ENCODE measurements at places on chromosomes 6 and 20. TPM values are rescaled to one million over a fixed set of nuclear protein-coding genes. Genes with fewer than 3 reads are reported as not detected.

The MMP24 gene
- total RNA-seq = 0.15 TPM

The RAET1L gene
- not detected for total RNA-seq

DNA sequence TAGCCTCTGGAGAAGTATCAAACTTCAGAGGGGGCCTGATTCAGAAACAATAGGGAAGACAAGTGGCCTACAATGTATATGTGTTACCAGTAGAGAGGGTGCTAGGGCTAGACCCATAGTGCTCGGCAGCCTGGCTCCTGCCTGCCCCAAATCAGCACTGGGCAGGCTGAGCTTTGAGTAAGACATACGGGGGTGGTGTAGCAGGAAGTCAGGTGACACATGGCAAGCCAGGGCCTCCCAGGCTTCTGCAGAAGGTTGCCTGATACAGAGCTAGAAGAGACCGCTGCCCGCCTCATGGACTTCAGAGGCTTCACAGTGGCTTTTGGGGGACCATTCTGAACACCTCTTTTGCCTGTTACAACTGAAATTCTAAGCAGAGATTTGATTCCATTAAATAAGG, 43.4 kb downstream of the RALY start:
- H3K4me3 ChIP-seq = peak overlapping the region; percentile 63
- peaks cover 66% of the 10 kb centered on the region for H3K4me1 ChIP-seq
- peak overlapping the region; percentile 81 for H3K27ac ChIP-seq
- no peak for DNase-seq
- peaks cover 4% of the 10 kb centered on the region for H3K36me3 ChIP-seq
- H3K27me3 ChIP-seq = no peaks in the 10 kb centered on the region

GRCh38 chr6:85360794-85361642, 88.9 kb upstream of the NT5E start:
- H3K4me1 ChIP-seq = no peaks in the 10 kb centered on the region
- H3K27me3 ChIP-seq = peaks cover 16% of the 10 kb centered on the region
- no peak overlapping the region for H3K27ac ChIP-seq
- DNase-seq = no peak
- no peak overlapping the region for H3K4me3 ChIP-seq

DNA sequence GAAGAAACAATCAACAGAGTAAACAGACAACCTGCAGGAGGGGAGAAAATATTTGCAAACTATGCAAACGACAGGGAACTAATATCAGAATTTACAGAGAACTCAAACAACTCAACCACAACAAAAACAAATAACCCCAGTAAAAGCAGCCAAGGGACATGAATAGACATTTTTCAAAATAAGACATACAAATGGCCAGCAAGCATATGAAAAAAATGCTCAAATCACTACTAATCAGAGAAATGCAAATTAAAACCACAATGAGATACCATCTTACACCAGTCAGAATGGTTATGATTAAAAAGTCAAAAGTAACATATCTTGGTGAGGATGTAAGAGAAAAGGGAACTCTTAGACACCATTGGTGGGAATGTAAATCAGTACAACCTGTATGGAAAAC, 215.0 kb downstream of the THBS2 start:
- DNase-seq = no peak
- no peaks in the 10 kb centered on the region for H3K36me3 ChIP-seq
- no peaks in the 10 kb centered on the region for H3K4me1 ChIP-seq
- H3K27me3 ChIP-seq = peaks cover 6% of the 10 kb centered on the region
- H3K4me3 ChIP-seq = no peak overlapping the region

DNA sequence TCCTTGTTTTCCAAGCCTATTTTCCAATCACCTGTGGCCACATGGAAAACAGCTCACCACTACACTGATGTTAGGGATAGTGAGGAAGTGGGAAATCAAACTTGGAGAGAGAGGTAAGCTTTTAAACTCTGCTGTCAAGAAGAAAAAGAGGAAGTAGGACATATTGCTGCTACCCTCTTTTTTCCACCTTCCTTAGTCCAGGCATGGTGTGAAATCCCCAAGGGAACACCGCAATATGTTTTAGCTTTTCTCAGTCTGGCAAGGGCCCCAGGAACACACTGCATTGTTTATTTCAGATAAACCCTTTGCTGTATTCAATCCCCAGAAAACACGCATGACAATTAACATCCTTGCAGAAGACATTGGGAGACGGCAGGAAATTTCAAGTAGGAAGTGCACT, 61.3 kb downstream of the HS3ST5 start:
- H3K4me3 ChIP-seq = no peak overlapping the region
- no peak for DNase-seq
- H3K4me1 ChIP-seq = no peaks in the 10 kb centered on the region
- no peak overlapping the region for H3K27ac ChIP-seq
- no peaks in the 10 kb centered on the region for H3K36me3 ChIP-seq
